Midbrain (tissue), 1 donor: ENCODE measurements at places on chromosomes 7 and 10.

GRCh38 chr7:81264116-81264515 is 345.3 kb upstream of the SEMA3C start:
- no peak for DNase-seq

DNA sequence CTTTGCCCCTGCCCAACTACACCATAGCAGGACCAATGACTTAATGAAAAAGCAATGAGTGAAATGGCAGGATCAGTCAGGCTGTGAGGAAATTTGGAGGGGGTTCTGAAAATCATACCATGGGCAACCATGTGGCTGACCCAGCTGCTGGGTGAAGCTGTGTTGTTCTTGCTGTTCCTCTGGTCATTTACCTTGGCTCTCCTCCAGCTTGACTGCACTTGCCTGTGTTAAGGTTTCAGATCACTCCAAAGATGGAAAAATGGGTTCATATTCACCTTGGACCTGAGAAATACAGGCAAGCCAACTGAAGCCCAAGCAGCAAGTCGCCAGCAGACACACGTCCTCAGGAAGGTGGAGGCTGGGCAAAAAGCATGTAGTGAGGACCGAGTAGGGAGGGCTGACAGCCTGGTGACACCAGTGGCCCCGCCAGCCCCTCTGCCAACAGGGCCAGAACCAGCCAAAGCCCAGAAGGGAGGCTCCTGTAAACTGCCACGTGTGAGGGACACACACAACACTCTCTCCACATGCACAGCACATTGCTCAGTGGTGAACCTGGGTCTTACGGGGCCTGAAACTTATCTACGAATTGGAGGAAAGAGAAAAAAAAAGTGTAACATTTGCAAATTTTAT is 40.1 kb downstream of the PARP12 start:
- DNase-seq = no peak

DNA sequence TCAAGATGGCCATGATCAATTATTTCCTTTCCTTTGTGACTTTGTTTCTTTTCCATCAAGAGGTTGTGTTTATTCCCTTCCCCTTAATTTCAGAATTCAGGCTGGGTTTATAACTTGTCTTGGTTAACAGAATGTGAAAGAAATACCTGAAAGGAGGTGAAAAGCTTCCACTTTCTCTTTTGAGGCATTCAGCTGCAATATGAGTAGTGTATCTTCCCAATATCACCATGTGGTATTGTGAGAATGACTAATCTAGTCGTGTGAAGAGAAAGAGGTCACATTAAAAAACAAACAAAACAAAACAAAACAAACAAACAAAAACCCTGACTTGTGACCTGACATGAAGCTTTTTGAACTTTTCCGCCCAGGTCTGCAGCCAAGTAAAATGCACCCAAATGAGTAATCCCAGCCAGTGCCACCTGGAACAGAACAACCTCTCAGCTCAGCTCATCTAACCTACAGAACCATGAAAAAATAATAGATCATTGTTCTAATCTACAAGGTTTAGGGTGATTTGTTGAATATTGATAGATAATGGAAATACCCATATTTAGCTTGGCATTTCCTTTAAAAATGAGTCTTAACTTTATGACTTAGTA is 70.8 kb upstream of the TEX47 start:
- no peak for DNase-seq

- no peak for DNase-seq
These were observed 120.2 kb upstream of the CTTNBP2 start for GRCh38 chr7:117993377-117994003.

DNA sequence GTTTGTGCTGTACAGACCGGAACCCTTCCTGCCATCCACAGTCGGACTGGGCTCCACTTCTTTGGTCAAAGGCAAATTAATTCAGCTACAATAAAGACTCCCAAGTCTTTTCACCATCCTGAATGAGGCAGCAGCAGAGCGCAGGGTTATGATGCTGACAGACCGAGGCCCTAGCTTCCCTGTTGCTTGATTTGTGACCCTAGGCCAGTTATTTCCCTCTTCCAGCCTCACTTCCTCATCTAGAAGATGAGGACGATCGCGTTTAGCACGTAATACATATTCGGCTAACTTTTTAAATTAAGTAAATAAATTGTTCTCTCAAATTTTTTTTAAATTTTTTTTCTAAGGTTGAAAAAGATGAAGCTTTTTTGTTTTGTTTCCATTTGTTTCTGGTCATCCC is 18.1 kb downstream of the ADRB1 start:
- DNase-seq = no peak

- DNase-seq = no peak
These were observed 59.3 kb downstream of the BMPER start for GRCh38 chr7:33964417-33965182.

DNA sequence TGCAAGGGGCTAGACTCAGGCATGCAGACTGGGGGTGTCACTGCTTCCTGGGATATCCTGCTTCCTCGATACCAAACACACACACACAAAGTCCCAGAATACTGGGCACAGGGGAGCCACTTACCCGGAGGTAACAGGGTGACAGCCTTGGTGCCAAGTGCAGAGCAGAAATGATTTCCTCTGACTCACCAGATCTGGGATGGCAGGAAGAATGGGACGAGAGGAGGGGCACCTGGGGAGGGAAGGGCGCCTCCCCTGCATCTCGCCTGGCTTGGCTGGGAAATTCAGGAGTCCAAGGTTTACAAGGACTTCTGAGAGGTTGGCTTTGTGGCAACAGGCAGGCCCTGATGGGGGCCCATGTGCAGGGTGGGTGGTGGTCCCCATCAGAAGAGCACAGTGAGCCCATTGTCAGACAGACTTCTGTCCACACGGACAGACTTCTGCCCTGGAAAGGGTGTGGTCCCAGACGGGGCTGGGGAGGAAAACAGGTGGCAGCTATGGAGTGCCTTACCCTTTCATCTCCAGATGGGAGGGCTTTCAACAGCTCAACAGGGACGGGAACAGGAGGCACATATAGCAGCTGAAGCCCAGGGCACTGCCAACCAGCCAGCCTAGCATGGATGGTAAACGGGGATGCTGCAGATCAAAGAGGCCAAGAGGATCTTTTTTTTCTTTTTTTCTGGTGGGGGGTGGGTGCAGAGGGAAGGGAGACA is 9.7 kb upstream of the CCL24 start:
- no peak for DNase-seq

GRCh38 chr10:88343761-88344484 is 239.2 kb downstream of the RNLS start:
- DNase-seq = peak; percentile 30

GRCh38 chr7:150945171-150945852 is 32.8 kb downstream of the KCNH2 start:
- no peak for DNase-seq

- no peak for DNase-seq
These were observed 81.4 kb downstream of the HECW1 start for GRCh38 chr7:43193893-43194292.

- no peak for DNase-seq
These were observed 22.0 kb downstream of the CDCA7L start for GRCh38 chr7:21923658-21924057.

DNA sequence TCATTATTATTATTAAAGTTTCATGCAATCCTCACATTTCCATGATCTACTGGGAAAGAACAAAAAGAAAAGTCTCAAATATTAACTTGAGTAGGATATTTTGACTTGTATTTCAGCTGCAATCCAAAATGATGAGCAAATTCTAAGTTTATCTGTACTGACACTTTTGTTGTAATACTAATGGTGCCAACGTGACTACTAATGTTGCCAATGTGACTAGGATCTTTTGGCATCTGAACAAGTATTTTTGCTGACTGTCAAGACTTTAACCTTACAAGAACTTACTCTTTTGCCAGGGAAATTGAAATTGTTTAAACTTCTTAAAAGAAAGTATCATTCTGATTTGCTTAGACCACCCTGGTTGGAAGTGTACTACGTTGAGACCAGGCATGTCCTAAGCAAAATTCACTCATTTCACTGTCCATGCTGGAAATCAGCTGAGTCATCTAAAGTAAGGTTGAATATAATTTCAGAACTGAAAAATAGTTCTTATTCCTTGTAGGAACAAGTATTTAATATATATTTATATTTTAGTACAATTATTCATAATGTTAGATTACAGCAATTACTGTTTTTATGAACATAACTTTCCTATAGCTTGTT is 78.5 kb upstream of the LYZL1 start:
- DNase-seq = no peak

- no peak for DNase-seq
These were observed 66.7 kb upstream of the PDZD8 start for GRCh38 chr10:117441812-117442443.

GRCh38 chr10:71648933-71649320 is 70.7 kb downstream of the C10orf105 start:
- DNase-seq = no peak

DNA sequence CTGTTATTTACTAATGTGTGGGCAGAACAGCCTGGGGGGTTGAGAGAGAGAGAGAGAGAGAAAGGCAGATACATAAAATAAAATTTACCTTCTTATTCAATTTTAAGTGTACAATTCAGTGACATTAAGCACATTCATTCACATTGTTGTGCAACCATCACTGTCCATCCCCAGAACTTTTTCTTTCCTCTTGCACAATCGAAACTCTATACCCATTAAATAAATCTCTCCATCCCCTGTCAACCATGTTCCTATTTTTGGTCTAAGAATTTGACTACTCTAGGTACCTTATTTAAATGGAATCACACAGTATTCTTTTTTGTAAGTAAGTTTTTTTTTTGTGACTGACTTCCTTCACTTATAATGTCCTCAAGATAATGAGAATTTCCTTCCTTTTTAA is 181.6 kb downstream of the SND1 start:
- no peak for DNase-seq

- no peak for DNase-seq
These were observed 6.0 kb downstream of the CPXM2 start for GRCh38 chr10:123885406-123886170.

- DNase-seq = no peak
These were observed 10.1 kb downstream of the PON2 start for GRCh38 chr7:95424716-95425115.

- DNase-seq = no peak
These were observed 68.7 kb upstream of the AASS start for GRCh38 chr7:122212754-122213153.

DNA sequence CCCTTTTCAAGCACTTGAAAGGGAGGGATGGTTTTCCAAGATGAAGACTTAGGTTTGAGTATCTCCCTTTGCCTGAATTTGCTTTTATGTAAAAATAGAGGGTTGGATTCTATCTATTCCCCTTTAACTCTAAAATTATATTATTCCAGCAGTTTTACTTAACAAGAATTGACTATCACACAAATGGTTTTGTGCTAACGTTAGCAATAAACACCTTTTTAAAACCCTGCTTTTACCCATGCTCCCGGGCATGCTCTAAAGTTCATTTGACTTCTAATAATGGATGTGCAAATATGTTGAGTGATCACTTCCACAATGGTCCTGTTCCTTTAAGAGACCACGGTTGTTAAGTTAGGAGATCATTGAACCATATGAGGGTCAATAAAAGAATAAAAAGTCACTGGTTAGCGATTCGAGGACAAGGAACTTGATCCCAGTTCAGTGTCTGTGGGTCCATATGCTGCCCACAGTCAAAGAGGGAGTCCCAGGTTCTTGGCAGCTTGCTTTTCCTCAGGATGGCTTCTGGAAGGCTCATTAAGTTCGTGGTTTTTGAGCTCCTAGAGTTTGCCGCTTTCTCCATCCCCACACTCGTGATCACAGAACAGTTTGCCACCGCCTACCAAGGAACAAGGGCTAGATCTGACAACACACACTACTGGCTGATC is at the start of gene TMEM236:
Gene TMEM236, plus strand, starts transcription at position 421 of the 665 bp plus-strand sequence. Its CDS starts 95 bp downstream, at position 516.
- DNase-seq = no peak

- no peak for DNase-seq
These were observed 217.9 kb downstream of the GLRX3 start for GRCh38 chr10:130353928-130354572.

GRCh38 chr7:105636982-105637381 is 55.7 kb upstream of the EFCAB10 start:
- no peak for DNase-seq
